EH (cell line): ENCODE measurements at places on chromosomes 16 and 17.

DNA sequence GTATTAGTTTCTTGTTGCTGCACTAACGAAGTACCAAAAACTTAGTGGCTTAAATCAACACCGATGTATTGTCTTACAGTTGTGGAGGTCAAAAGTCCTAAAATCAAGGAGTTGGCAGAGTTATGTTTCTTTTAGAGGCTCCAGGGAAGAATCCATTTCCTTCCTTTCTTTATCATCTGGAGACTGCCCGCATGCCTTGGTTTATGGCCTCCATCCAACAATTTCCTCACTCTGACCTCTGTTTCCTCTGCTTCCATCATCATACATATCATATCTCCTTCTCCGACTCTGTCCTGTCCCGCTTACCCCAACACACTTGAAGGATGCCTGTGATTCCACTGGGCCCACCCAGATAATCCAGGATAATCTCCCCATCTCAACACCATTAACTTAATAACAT, 627.8 kb downstream of the KCNJ2 start:
- DNase-seq, result no peak

- DNase-seq, result no peak
Measured at GRCh38 chr17:42781639-42782165, 1.3 kb downstream of the WNK4 start.

DNA sequence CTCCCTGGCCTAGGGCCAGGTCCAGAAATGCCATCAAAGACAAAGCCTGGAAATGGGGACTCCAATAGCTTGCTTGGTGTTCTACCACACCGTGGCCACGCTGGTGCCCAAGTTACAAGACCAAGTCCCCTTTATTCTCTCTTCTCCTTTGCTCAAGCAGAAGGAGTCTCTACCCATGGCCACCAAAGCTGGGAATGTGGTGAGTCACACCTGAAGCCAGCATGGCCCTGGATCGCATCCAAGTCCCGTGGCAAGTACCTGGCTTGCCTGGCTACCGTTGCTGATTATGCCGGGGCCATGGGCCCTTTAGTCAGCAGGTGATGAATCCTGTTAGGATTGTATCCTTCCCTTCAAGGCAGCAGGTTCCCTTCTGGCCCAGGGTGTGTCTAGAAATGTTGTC, 260.0 kb downstream of the HAPSTR1 start:
- DNase-seq, result no peak

GRCh38 chr16:56145369-56145768, 45.9 kb upstream of the GNAO1 start:
- DNase-seq, result no peak

DNA sequence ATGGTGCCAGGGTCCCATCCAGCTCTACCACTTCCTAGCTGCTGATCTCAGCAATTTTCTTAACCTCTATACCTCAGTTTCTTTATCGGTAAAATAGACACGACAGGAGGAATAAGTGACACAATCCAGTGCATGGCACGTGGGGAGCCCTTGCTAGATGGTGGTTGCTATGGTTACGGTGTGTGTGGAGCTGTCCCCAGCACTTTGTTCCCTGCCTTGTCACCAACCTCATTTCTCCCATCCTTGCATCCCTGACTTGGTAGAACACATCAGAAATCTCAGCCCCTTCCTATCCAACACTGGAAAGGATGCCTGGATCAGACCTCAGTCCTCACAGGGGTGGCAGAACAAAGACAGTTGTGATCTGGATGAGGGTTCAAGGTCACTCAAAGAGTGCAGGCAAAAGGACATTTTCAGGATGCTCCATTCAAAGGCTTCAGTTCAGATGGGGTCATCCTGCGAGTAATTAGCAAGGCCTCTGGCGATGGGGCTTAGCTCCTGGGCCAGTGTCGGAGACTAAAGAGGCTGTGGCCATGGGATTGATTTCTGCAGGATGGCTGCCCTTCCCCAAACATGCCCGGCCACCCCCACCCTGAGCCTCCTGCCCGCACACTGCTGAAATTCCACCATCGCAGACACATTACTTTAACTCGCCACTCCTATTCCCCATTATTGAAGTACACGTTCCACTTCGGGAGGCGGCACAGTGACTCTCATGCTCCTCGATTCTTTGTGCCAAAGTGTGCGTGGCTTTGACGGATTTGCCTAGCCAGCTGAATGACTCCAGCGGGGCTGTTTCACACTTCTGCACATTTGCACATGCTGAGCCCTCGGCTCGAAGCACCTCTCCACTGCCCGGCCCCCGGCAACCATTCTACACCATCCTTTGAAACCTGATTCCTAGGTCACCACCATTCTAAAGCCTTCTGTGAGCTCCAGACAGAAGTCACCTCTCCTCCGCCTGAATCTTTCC, 40.3 kb downstream of the WNT3 start:
- peak; percentile 41 for DNase-seq

GRCh38 chr17:39792526-39793221, 54.9 kb downstream of the GRB7 start:
- no peak for DNase-seq

DNA sequence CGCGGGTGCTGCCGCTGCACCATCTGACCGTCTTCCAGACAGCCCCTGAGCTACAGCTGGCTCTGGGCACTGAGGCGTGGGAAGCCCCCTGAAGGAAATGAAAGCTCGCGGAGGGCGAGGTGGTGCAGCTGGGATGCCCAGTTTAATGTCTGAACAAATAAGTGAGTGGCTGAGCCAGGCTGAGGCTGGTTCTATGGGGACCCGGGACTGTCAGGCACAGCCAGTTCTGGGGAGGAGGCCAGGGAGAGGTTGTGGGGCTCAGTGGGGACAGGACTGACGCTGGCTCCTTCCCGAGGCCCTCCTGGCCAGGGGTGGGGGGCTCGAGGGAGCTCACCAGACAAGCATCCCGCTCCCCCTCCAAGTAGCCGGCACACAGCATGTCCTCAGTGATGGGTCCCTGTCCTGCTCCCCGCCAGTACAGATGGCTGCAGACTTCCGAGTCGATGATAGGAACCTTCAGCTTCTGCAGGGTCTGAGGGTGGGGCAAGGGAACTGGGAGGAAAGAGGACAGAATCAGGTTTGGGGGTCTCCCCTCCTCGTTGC, 4.4 kb downstream of the PRSS22 start:
- DNase-seq, result no peak

- no peak for DNase-seq
Measured at GRCh38 chr16:5019775-5020174, 14.0 kb downstream of the NAGPA start.

DNA sequence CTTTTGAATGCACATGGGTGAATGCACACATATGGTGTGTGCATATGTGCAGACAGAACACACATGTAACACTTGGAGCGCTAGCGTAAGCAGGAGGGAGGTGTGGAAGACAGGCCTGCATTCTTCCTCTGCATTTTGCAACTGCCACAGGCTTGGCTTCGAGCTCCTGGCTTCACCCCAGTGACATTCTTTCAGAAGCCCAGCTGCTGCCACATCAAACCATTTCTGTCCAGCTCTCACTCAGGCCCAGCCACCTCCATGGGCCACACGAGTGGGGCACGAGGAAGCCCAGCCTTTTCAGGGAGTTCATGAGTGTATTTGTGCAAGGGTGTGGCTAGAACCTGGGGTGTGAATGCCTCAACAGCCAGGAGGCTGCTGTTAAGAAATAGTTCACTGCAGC, 18.8 kb downstream of the LGALS3BP start:
- peak; percentile 42 for DNase-seq

DNA sequence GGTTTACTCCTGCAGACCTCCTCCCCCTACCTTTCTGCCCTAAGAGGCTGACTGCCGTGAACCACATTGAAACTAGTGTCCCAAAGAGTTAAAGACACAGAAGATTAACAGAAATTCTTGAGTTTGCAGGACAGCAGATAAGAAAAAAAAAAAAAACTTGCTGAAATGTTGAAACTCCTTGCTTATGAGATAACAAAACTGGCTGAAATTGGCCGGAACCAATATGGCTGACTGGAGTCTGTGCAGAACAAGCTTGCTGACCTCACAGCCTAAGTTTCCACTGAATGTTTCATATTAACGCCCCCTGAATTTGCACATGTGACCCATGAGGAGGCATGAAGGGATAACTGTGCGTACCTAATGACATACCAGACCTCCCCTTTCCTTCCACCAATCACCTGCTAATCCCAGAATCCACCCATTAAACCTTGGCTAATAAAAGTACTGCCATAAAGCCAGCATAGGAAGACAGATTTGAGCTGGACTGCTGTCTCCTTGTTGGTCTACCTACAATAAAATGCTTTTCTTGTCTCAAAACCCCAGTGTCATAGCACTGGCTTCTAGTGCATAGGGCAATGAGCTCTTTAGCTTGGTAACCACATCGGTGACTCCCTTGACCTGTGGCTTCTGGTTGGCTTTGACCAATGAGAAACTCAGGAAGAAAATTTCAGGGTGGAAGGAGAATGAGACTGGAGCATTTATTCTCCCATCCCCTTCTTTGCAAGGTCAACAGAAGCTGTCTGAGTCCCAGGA, 80.1 kb downstream of the PMP22 start:
- no peak for DNase-seq

DNA sequence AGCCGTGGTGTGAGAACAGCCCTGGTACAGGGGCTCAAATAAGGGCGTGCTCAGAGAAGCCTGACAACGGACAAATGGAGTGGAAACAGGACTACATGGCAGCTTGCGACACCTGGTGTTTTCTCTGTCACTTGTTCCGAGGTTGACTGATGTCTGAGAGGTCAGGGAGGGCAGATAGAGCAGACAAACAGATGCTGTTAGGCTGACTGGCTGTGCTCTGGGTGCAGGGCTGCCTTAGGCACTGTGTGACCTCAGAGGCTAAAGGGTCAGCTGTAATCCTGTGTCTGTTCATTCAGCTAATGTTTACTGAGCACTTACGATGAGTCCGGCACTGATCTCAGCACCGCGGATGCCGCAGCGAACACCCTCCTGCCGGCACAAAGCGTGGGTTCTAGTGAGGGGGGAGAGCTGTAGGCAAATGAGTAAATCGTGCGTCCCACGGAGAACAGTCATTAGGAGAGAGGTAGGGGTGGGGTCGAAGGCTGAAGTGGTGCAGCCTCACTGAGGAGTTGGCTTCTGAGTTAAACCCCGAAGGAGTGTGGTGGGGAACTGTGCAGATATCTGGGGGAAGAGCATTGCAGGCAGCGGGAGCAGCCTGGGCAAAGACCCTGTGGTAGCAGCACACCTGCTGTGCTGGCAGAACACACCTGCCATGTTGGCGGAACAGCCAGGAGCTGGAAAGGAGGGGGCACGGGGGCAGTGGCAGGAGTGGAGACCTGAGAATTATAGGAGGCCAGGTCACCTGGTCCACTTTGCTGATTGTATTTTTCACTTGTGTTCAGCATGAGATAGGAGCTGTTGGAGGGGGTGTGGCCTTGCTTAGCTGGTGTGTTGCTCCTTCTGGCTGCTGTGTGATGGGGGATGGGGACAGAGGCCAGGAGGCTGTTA, 35.0 kb downstream of the GPT2 start:
- no peak for DNase-seq

GRCh38 chr17:54876656-54877195, 23.9 kb upstream of the TOM1L1 start:
- no peak for DNase-seq

- DNase-seq, result peak; percentile 89
Measured at GRCh38 chr17:73371285-73371684, 59.5 kb upstream of the CDC42EP4 start.

- peak; percentile 11 for DNase-seq
Measured at GRCh38 chr16:85605051-85605911, 7.8 kb upstream of the GSE1 start.

DNA sequence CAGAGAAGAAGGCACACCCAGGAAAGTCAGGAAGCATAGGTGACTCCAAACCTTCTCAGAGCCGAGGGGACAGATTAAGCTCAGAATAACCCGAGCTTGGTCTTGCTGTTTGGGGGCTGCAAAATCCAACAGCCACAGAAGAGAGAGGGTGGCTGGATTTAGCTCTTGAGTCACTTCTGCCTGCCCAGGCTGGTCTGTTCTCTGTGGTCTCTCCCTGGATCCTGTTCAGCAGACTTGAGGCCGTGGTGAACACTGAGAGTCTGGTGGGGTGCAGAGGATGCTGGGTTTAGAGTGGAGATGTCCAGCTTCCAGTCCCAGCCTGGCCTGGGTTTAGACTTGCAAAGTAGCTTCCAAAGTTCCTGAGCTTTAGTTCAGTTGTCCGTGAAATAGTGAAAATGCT, 8.8 kb downstream of the SLC26A11 start:
- DNase-seq, result no peak

DNA sequence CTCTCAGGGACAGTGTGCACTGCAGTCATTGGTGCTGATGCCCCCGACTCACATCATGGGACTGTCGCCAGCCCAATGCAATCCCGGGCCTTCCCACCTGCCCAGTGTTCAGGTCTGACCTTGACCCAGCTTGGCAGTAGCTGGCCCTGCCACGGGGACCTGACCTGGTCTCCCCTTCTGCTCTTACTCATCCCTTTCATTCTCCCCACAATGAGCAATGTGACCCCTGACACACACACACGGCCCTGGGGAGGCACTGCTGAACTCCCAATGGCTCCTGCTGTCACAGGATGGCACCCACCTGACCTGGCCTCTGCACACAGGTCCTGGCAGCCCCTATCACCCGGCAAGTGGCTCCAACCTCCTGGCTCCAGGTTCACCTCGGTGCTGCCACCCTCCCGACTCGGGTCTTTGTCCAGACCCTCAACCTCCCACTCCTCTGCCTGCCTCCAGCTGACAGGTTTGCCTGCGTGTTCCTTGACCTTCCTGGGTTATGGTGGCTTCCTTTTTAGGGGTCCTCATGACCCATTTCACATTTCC, 6.6 kb downstream of the CD300C start:
- no peak for DNase-seq

- no peak for DNase-seq
Measured at GRCh38 chr17:55347341-55347740, 74.3 kb downstream of the MMD start.

- DNase-seq, result no peak
Measured at GRCh38 chr16:48131201-48131935, 24.4 kb downstream of the ABCC12 start.

- DNase-seq, result no peak
Measured at GRCh38 chr17:42866631-42867575, 15.9 kb downstream of the AOC3 start.

GRCh38 chr17:53837131-53837530, 14.4 kb downstream of the KIF2B start:
- DNase-seq, result no peak

DNA sequence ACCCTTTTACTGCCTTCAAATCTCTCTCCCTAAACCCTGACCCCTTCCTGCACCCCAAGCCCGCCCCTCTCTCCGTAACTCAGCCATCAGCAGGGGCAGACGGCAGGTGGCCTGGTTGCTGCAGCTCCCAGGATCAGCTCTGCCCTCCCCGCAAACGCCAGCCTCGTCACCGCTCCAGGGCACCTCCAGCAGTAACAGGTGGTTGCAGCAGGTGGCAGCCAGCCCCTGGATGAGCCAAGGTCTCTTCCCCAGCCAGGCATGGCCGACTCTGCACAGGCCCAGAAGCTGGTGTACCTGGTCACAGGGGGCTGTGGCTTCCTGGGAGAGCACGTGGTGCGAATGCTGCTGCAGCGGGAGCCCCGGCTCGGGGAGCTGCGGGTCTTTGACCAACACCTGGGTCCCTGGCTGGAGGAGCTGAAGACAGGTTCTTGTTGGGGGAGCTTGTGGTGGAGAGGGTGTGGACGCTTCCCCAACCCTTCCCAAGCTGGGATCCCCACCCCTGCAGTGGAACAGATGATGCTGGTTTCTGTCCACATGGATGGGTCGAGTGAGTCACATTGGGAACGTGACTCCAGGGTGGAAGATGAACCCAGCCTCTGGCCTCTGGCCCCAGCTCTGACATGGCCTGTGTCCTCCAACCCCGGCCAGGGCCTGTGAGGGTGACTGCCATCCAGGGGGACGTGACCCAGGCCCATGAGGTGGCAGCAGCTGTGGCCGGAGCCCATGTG, 558 bp downstream of the HSD3B7 start:
- DNase-seq, result peak; percentile 46
